Neuronal stem cell (in vitro differentiated cells): ENCODE measurements at places on chromosomes 16 and 17.

DNA sequence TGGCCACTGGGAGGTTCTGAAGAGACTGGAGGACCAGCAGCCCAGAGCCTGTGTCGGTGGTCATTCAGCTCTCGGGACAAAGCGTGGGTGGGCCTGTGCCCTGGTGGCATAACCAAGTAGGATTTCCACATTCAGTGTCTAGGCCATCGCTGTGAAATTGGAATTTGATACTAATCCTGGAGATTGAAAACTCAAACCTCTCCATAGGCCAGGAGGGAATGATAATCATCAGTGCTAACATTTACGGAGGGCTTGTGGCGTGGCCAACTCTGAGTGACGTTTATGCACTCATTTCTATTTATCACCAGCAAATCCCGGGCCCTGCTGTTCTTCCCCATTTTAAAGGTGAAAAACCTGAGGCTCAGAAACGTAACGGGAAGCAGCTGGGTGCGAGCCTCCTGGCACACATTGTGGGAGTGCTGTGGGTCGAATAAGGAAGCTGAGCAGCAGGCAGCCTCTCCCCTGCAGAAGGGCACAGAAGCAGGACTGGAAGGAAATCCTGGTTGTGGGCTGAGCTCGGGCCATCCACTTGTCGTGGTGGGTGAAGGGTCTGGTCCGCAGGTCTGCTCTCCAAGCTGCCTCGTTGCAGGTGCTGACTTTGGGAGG is 33.1 kb downstream of the RAI1 start:
- DNase-seq = no peak

DNA sequence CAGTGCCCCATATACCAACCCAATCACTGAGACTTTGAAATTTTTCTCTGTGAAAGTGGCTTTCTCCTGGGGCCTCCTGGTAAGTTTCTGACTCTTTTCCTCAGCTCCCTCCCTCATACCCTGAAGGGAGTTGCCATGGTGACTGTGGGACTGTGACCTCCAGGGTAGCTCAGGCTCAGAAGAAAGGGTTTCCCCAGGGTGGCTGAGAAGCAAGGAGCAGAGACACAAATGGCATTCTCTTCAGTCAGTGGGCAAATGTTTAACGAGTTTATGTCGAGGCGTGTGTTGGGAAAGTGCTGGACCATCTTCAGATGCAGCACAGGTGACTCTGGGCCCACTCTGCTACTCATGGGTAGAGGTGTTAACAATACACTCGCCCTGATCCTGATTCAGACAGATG is 46.8 kb downstream of the MRPS23 start:
- DNase-seq = peak; percentile 38

- no peak for DNase-seq
These were observed 1.7 kb upstream of the AARS1 start for GRCh38 chr16:70290949-70291519.

GRCh38 chr16:72740347-72740746 is 307.6 kb downstream of the ZFHX3 start:
- DNase-seq = no peak

DNA sequence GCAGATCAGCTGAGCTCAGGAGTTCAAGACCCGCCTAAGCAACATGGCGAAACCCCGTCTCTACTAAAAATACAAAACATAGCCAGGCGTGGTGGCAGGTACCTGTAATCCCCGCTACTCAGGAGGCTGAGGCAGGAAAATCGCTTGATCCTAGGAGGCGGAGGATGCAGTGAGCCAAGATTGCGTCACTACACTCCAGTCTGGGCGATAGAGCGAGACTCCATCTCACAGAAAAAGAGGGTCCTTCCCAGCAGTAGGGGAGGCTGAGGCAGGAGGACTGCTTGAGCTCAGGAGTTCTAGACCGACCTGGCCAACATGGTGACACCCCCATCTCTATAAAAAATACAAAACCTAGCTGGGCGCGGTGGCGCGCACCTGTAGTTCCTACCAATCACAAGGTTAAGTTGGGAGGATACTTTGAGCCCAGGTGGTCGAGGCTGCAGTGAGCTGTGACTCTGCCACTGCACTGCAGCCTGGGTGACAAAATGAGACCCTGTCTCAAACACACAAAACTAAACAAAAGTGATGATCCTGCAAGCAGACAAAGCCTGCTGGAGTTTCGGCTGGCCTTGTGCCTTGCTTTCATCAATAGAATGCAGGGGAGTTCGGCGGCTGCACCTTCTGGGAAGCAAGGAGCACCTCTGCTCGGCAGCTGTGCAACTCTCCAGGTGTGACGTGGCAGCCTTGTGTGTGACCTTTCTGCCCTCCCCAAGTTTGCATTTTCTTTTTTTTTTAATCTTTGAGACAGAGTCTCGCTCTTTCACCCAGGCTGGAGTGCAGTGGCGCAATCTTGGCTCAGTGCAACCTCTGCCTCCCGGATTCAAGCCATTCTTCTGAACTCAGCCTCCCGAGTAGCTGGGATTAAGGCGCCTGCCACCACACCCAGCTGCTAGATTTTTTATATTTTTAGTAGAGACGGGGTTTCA is 12.4 kb upstream of the YWHAE start:
- no peak for DNase-seq

- no peak for DNase-seq
These were observed 116.5 kb upstream of the AXIN2 start for GRCh38 chr17:65677932-65678331.

- no peak for DNase-seq
These were observed 541 bp downstream of the RHBDF2 start for GRCh38 chr17:76500747-76501017.

- DNase-seq = peak; percentile 30
These were observed 27.3 kb downstream of the KAT7 start for GRCh38 chr17:49815761-49816281.

GRCh38 chr17:29867643-29868181 is 62.3 kb downstream of the SSH2 start:
- DNase-seq = no peak
